Gastroesophageal sphincter (tissue), 4 donors: ENCODE measurements at places on chromosomes 13 and 19.

GRCh38 chr13:31245598-31246373 lies 46.0 kb downstream of the B3GLCT start:
- no peak for ATAC-seq

- no peak for ATAC-seq
Measured at GRCh38 chr13:107216046-107216755, 648.3 kb upstream of the ARGLU1 start.

DNA sequence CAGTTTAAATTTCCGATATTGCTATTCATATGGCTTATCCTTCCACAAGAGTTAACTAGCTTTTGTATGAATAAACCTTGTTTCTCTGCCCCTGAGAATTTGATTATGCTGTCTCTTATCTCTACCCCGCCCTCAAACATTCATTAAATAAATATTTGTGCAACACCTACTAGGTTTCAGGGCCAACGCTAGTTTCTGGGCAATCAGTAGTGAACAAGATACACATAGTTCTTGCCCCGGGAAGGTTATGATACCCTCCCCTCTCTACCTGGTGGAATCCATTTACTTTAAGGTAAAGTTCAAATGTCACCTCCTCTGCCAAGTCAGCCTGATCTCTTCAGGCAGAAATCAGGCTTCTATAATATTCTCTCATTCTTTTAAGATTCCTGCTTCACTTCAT lies 16.6 kb upstream of the USP12 start:
- ATAC-seq = no peak

DNA sequence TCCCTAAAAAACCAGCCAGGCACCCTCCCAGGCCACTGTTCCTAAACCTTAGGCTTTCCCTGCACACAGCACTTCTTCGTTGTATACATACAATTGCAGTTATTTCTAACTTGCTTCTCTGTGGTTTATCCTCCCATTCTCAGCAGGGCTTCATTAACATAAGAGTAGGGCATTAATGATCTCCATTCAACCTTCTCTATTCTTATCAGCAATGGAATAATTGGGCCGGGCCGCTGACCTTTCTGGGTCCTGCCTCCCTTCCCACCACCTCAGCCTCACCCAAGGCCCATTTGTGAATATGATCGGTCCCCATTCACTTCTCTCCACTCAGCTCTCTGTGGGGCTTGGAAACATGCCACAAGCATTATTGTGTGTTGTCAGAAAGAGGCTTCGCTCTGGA lies 184.2 kb downstream of the SUCLA2 start:
- no peak for ATAC-seq

DNA sequence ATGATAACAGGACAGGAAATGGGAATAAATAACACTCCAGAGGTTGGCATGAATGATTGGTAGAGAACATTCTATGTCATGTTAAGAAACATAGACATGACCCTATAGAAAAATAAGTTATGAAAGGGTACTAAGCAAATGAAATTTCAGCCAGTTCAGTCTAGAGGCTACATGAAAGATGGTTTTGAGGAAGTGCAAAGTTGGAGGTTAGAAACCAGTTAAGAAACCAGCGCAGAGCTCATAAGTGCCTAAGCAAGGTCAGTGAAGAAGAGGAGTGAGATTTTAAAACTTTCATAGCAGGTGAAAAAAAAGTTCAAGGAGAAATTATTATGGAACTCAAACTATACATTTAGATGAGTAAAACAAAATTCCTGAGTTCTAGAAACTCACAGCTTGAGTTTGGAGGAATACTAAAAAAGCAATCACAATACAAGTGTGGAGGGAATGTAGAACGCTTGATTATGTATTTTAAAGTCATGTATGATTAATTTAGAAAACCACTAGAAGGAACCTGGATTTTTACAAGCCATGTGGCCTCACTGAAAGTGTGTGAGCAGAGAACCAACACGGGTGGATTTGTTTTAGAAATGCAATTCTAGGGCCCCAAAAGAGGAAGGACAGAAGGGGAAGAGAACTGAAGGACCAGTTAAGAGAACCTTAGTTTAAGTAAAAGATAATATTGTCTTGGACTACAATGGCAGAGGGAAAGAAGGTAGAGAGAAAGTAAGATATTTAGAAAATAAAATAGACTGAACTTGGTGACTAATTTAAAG lies 162.4 kb downstream of the PCDH20 start:
- ATAC-seq = no peak

DNA sequence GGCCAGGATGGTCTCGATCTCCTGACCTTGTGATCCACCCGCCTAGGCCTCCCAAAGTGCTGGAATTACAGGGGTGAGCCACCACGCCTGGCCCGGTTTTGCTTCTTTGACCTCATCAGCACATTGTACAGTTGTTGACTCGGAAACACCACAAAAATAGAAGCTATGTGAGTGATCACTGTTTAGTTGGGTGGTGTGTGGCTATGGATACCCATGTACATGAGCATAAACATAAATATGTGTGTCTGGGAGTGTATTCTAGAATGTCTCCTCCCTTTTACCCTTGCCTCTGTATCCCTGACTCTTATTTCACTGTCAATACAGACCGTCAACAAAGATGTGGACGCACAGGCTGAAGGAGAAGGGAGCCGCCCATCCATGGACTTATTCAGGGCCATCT lies 14.4 kb upstream of the WDR88 start:
- no peak for ATAC-seq

DNA sequence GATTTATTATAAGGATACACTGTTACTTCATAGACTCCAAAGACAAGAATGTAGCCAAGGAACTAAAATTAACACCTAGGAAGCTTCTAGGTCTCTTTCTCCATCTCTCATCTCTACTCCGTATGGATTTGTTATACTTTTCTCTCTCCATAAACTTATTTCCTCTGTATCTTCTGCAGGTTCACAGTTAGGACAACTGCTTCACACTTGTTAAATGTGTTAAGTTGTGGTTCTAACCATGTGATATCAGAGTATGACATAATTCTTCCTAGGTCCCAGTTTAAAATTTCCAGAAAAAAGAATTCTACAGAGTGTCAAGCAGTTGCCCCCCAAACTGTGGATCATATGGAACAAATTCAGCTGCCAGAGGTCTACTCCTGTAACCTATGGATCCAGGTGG lies 42.3 kb upstream of the GTF2F2 start:
- no peak for ATAC-seq

DNA sequence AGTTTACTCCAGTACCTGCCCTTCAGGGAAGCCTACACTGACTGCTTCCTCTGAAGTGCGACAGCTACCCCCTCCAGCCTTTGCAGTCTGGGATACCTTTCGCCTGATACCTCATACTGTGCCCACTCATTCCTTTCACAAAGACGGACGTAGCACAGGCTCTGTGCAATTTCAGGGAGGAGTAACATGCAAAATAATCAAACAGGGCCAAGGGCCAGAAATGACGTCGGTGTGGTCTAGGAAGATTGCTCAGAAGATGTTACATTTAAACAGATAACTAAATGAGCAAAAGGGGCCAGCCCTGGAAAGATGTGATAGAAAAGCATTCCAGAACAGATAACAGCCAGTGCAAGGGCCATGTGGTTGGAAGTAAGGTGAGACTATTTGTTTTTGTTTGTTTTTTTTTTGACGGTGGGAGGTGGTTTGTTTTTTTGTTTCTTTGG lies 6.6 kb upstream of the DDX39A start:
- no peak for ATAC-seq

DNA sequence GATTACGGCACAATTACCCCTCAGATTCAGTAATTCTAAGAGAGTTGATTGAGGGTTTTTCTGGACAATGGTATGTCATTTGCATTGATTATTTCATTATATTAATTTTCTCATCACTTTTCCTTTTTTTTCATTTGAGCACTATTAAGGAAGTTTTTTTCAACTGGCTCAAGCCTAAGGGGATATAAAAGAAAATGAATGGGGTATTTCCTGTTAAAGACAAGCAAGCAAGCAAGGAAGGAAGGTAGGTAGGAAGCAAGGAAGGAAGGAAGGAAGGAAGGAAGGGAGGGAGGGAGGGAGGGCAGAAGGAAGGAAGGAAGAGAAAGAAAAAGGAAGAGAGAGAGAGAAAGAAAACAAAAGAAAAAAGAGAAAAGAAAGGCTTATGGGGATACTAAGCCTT lies 620.3 kb downstream of the DIAPH3 start:
- ATAC-seq = no peak

- no peak for ATAC-seq
Measured at GRCh38 chr13:33582121-33582520, 235.8 kb upstream of the RFC3 start.

GRCh38 chr13:79880818-79881217 lies 399.9 kb downstream of the NDFIP2 start:
- ATAC-seq = no peak

GRCh38 chr19:44800461-44800860 lies 8.4 kb upstream of the BCAM start:
- ATAC-seq = peak; percentile 95

GRCh38 chr13:29702912-29703351 lies 107.4 kb upstream of the SLC7A1 start:
- peak; percentile 60 for ATAC-seq

- no peak for ATAC-seq
Measured at GRCh38 chr19:30694156-30694755, 322.1 kb downstream of the ZNF536 start.

GRCh38 chr13:28336193-28336657 lies 158.7 kb downstream of the FLT1 start:
- ATAC-seq = peak; percentile 71

- ATAC-seq = no peak
Measured at GRCh38 chr13:41401366-41401765, 56.0 kb upstream of the RGCC start.

DNA sequence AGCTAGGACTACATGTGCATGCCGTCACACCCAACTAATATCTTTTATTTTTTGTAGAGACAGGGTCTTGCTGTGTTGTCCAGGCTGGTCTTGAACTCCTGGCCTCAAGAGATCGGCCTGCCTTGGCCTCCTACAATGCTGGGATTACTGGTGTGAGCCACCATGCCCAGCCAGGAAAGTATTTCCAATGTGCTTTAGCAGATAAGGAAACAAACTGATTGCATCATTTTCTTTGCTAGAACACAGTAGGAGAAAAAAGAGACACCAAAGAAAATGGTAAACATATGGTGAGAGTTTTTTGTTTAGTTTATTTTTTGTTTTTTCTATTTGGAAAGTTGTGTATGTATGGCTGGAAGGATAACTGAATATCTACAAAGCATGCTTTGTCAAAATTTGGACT lies 46.9 kb upstream of the AKAP11 start:
- no peak for ATAC-seq

GRCh38 chr13:29817604-29818378 lies 32.6 kb downstream of the UBL3 start:
- no peak for ATAC-seq

DNA sequence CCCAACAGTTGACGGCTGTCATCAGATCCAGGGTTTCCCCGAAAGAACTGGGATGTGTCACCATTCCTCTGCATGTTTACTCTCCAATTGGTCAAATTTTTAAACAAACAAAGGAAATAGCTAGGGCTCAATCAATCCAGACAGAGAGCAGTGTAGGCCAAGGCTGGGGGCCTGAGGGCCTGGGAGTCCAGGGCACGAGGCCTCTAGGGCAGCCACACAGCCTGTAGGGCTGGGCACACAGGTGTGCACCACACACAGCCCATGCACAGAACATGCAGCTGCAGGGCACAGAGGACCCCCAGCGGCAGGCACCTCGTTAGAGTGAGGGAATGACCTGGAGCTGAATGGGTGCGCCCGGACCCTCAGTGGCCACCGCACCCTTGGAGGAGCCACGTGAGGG lies 9.5 kb downstream of the MIER2 start:
- no peak for ATAC-seq

GRCh38 chr13:35502456-35502855 lies 26.0 kb upstream of the MAB21L1 start:
- ATAC-seq = no peak

DNA sequence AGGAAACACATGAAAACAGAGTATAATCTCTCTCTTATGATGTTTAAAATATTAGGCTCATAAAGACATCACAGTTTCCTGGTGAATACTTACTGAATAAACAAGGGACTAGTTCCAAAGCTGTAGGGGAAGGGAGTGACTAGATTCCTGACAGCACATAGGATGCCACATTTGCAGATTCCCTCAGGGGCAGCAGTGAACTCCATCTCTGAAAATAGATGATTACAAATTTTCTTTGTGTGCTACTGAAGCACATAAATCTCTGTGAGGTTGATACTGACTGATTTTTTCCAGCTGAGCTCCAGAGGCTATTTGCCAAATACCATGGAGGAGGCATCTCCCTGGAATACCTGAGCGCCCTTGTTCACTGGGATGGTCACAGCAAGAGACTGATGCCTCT lies 77.3 kb downstream of the FGF9 start:
- no peak for ATAC-seq

DNA sequence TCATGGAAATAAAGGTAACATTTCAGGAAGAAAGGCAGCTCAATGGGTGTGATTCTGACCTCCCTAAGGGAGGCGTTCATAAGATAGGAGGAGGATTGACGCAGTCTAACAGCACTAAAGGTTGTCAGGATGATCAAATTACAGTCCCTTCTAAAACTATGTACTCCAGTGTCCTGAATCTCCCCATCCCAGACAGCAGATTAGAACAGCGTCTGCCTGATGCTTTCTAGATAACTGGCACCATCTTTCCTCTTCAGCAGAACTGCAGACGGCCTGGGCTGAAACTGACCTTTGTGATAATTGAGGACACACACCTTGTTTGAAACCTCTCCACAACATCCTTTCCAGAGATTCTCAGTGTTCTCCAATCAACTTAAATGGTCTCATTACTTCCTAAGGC lies 25.5 kb upstream of the SACS start:
- no peak for ATAC-seq

DNA sequence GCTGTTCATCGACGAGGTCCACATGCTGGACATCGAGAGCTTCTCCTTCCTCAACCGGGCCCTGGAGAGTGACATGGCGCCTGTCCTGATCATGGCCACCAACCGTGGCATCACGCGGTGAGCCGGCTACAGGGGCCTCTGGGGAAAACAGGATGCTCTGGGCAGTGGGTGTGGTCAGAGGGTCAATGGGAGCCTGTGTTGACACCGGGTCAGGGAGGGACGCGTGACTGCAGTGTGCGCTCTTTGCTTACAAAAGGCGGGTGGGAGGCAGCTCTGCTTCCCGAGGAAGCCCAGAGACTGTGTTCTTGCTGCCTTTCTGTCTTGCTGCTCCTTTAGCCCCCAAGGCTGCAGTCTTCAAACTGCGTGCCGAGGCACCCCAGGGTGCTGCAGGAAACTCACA lies 5.7 kb downstream of the LHB start:
- no peak for ATAC-seq

GRCh38 chr19:33812388-33813330 lies 16.0 kb downstream of the KCTD15 start:
- no peak for ATAC-seq

DNA sequence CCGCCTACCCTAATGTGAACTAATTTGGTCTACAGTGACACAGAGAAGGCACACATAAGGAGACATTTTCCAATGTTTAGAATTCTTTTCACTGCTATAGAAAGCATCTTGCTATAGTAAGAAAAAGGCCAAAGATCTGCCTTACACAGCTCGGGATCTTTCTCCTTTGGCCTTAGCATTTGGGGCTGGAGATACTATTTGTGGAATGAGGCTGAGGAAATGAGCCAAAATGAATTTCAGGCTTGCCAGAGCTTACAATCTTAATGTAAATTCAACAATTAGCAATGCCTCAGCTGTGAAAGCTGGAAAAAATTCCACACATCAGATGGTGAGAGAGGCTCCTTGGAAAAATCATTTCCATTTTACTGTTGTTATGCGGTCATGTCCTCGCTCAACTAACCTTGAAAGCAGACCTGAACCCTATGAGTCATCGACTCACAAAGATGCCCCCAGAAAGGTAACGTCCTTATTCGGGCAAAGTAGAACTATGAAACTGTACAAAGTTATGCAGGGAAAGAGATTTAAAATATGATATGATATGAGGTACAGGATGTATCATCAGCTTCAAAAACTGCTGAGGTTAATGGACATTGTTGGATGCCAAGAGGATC lies 324.5 kb upstream of the NBEA start:
- no peak for ATAC-seq
